ENCODE measurements at places on chromosomes 4 and X.

DNA sequence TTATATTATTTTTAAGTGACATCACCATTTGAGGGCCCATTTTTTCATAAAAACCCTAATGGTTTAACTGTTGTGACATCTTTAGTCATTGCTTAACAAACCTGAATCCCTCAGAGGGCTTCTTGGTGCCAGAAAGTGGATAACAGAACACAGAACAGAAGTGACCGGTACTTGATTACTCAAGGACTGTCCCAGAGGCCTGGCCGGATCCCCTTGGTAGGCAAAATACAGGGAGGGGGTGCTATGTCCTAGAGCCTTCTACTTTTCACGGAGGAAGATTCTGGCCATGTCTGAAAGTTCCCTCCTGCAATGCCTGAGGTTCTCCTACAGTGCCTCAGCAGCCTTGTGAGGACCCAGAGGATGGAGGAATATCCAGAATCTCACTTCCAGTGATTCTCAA is 94.3 kb upstream of the DCLK2 start:
- no peak for DNase-seq

- no peak for DNase-seq
These were observed 15.0 kb downstream of the IDS start for GRCh38 chrX:149490100-149490499.

- no peak for DNase-seq
These were observed 910 bp downstream of the ANK2 start for GRCh38 chr4:113050371-113050755.

GRCh38 chrX:153874366-153875125 is 11.4 kb downstream of the L1CAM start:
- DNase-seq, result no peak

DNA sequence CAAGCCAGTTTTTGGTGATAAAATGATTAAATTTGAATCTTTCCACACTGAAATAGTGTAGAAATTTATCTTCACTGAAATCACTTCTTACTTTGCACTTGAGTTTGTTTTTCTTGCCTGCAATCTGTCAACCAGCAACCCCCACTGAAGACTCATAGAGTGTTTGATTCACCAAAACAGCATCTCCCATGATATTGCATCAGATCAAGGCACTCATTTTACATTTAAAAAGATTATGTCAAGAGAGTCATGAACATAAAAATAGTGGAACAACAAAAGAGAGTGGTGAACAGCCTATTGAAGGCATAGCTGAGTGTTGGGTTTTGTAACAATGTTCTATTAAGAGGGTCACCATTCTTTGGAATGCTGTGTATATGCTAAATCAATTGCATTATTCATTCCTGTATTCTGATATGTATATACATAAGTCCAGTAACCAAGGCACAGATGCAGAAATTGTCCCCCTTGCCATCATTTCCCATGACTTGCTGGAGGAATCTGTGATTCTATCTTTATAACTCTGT is 1934.9 kb downstream of the ARAP2 start:
- DNase-seq, result no peak
